IMR-90 (cell line): ENCODE measurements at places on chromosomes 7 and 10.
A peak's percentile ranks its signal among the peaks of the same experiment; 100 is the strongest.

- H3K36me3 ChIP-seq: no peaks in the 10 kb centered on the region
- peaks cover 2% of the 10 kb centered on the region for H3K4me1 ChIP-seq
- DNase-seq: peak; percentile 26
- H3K4me3 ChIP-seq: no peak overlapping the region
- peaks cover 2% of the 10 kb centered on the region; the same call in 1 of the 2 replicates for H3K27me3 ChIP-seq
Measured at GRCh38 chr10:88522715-88523114, 60.4 kb downstream of the RNLS start.

DNA sequence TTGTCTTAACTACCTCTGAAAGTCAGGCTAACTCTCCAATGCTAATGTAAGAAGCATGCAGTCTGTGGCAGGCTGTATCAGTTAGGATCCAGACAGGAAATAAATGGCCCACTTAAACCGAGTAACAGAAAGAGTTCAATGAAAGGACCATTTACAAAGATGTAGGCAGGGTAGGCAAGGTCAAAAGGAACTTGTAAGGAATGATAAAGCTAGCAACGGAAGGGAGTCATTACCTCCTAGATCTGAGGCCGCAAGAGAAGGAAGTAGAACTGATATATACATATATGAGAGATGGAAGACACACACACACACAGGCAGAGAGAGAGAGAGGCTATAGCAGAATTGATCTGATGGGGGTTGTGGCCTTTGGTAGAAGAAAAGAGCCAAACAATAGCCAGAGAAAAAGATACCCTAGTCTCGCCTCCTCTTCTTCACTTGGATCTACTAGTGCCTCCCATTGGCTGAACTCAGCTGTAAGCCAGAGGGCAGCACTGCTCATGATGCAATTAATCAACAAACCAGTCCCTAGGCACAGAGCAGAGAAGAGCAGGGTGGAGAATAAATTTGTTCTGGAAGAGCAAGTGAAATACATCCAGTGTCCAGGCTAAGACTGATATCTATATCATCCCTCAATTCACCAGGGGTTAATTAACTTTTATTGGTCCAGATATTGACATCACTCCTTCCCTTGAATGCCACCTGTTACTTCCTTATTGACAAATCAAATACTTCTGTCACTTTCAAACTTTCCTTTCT lies 91.2 kb downstream of the LSMEM1 start:
- H3K27ac ChIP-seq: no peak overlapping the region
- H3K4me1 ChIP-seq: no peaks in the 10 kb centered on the region
- H3K27me3 ChIP-seq: no peaks in the 10 kb centered on the region
- DNase-seq: no peak
- no peaks in the 10 kb centered on the region for H3K36me3 ChIP-seq

GRCh38 chr7:86091369-86091768 lies 552.3 kb upstream of the GRM3 start:
- no peaks in the 10 kb centered on the region for H3K4me1 ChIP-seq
- DNase-seq: no peak
- H3K27ac ChIP-seq: no peak overlapping the region
- H3K27me3 ChIP-seq: no peaks in the 10 kb centered on the region

DNA sequence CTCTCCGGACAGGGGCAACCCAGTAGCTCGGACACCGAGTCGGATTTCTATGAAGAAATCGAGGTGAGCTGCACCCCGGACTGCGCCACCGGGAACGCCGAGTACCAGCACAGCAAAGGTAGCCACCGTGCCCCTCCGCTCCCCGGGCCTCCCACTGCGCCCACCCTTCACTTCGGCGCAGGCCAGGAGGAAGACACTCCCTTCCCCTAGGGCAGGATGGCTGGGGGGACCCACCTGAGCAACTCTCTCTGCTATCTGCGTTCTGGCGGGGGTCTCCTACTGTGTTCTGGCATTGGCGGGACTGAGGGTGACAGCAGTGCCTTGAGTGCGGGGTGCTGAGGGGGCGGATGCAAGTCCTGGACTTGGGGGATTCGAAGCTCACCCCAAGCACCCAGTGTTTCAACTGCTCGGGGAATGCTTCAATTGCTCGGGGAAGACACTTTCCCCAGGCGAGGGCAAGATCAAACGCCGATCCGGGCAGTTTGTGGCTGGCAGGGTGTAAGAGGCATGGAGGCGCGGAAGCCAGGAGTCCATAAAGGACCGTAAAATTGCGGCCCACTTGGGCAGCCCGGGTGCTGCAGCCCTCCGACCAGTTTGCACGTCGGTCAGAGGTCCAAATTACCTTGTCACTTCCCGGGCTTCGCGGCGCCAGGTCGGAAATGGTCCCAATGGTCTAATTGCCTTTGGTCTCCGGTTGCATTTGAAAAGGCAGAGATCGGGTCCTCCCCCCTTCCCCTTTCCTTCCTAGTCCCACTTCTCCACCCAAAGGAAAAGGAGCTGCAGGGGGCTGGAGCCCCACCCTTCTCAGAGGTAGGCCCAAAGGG lies 950 bp downstream of the EVX1 start:
- no peak for DNase-seq
- peaks cover 100% of the 10 kb centered on the region for H3K27me3 ChIP-seq
- H3K4me3 ChIP-seq: no peak overlapping the region

- no peaks in the 10 kb centered on the region for H3K36me3 ChIP-seq
- DNase-seq: peak; percentile 51
- no peak overlapping the region for H3K27ac ChIP-seq
- H3K4me3 ChIP-seq: no peak overlapping the region
- no peaks in the 10 kb centered on the region for H3K27me3 ChIP-seq
Measured at GRCh38 chr7:31735991-31736982, 49.3 kb downstream of the PPP1R17 start.

GRCh38 chr7:73954181-73954580 lies 73.8 kb upstream of the ELN start:
- peaks cover 1% of the 10 kb centered on the region; the same call in 1 of the 2 replicates for H3K27me3 ChIP-seq
- no peak for DNase-seq
- no peak overlapping the region for H3K4me3 ChIP-seq
- no peaks in the 10 kb centered on the region for H3K4me1 ChIP-seq

- H3K4me3 ChIP-seq: no peak overlapping the region
- H3K36me3 ChIP-seq: no peaks in the 10 kb centered on the region
- no peak for DNase-seq
- H3K27ac ChIP-seq: no peak overlapping the region
- H3K4me1 ChIP-seq: no peaks in the 10 kb centered on the region
Measured at GRCh38 chr7:95989301-95989700, 216.9 kb downstream of the DYNC1I1 start.

DNA sequence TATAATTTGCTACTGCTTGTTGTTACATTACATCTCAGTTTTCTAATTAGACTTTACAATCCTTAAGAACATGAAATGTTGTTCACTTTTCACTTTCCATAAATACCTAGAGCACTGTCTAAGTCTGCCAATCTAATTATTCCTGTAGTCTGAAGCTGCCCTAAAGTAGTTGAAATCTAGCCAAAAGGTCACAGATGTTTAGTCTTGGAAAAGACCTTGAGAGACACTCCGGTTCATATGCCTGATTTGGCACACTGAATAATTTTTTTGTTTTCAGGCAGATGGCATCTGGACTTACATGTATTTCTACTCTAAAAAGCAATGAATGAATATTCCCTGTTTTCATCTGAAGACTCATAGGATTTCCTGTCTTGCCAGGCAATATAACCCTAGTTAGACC lies 359.1 kb downstream of the ANKRD7 start:
- no peak overlapping the region for H3K4me3 ChIP-seq
- no peaks in the 10 kb centered on the region for H3K27me3 ChIP-seq
- DNase-seq: no peak
- H3K36me3 ChIP-seq: no peaks in the 10 kb centered on the region

- H3K4me3 ChIP-seq: no peak overlapping the region
- H3K27me3 ChIP-seq: no peaks in the 10 kb centered on the region
- no peak for DNase-seq
- H3K4me1 ChIP-seq: no peaks in the 10 kb centered on the region
- H3K27ac ChIP-seq: no peak overlapping the region
- H3K36me3 ChIP-seq: no peaks in the 10 kb centered on the region
Measured at GRCh38 chr7:156101355-156101754, 289.1 kb upstream of the SHH start.

DNA sequence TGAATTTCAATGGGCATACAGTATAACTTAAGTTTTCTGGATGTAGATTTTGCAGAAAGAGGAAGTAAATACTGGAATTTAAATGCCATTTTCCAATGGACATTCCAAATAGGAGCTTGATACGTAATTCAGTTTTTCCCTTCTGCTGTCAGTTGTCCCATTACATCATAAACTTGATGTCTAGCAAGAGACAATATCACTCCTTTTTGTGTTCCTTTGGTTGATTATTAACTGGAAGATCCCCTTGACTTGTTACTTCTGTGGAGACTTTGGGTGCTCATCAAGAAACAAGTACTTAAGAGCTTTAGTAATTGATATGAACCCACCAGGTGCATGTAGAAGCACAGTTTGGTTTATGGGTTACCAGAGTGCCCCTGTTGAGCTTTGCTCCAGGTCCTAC lies 116.1 kb downstream of the ST7 start:
- H3K4me1 ChIP-seq: no peaks in the 10 kb centered on the region; the same call in 1 of the 2 replicates
- H3K27ac ChIP-seq: no peak overlapping the region
- no peak overlapping the region for H3K4me3 ChIP-seq
- H3K27me3 ChIP-seq: no peaks in the 10 kb centered on the region
- H3K36me3 ChIP-seq: no peaks in the 10 kb centered on the region

DNA sequence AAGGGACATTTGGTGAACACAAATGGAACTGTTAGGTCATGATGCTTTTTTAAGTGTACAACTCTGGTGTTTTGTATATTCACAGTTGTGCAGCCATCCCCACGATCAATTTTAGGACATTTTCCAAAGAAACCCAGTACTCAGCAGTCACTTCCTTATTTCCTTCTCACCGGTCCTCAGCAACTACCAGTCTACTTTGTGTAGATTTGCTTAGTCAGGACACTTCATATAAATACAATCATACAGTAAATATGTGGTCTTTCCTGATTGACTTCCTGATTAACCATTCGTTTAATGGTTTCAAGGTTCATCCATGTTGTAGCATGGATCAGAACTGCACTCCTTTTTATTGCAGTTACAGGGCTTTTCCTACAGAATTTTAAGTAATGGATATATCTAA lies 14.4 kb downstream of the SGPL1 start:
- H3K36me3 ChIP-seq: peaks cover 5% of the 10 kb centered on the region
- H3K27me3 ChIP-seq: no peaks in the 10 kb centered on the region
- peaks cover 26% of the 10 kb centered on the region for H3K4me1 ChIP-seq
- no peak overlapping the region for H3K4me3 ChIP-seq
- H3K27ac ChIP-seq: no peak overlapping the region

DNA sequence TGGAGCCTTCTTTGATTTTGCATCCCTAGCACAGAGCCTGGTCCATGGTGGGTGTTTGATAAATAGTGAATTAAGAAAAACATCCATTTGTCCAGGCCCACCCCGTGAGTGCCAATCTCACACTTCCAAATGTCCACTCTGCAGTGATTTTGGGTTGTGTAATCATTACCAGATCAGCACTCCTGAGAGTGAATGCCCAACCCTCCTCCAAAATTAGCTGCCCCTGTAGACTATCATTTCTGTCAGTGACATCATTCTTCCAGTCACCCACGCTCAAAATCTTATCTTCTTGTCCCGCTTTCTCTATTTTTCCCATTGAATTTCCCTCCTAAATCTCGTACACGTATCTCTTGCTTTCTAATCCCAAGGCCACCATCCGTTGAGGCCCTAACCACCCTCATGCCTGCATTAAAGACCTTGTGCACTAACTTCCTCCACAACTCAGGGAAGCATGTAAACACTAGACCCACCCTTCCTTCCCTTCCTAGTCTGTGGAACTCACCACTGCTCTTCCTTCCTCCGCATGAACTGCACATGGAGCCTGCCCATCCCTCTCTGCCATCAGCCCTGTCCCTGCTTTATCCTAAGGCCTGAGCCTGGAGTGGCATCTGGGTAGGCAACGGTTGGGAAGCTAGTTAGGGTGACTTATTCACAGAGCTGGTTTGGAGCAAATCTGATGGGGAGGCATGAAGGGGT lies 32.8 kb downstream of the PIK3AP1 start:
- no peak overlapping the region for H3K27ac ChIP-seq
- DNase-seq: no peak
- no peak overlapping the region for H3K4me3 ChIP-seq
- no peaks in the 10 kb centered on the region for H3K36me3 ChIP-seq
- H3K27me3 ChIP-seq: no peaks in the 10 kb centered on the region
- peaks cover 8% of the 10 kb centered on the region for H3K4me1 ChIP-seq

DNA sequence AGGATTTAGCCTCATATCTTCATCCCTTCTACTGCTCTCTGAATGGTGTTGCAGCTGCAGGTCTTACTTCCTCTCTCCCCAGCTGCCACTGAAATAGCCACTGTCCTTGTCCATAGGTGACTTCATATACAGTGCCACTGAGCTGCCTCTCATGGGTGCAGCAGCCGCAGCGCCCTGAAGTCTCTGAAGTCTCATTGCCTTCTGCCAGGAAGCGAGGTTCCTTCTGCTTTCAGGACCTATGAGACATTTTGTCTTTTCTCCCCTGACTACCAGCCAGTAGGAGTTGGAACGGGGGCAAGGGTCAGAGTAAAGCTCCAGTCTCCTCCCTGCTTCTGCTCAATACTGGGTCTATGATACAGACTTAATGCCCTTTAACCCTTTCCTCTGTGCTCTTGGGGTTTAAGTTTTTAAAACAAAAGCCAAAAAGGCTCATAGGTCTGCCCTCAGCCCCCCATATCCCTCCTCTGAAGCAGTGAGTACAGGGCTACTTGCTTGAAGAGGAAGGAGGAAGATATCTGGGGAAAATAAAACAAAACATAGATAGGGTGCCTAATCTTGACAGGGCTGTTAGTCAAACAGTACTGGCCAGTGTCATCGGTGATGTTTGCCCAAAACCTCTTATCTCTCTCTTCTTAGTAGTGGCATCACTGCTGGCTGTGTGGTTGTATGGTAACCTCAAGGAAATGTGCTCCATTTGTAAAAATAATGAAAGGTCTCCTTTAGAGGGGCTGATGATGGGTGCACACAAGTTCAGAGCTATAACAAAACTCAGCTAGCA lies 7.1 kb downstream of the PLCE1 start:
- H3K27ac ChIP-seq: no peak overlapping the region
- no peaks in the 10 kb centered on the region; the same call in none of the 2 replicates for H3K4me1 ChIP-seq
- no peak for DNase-seq

DNA sequence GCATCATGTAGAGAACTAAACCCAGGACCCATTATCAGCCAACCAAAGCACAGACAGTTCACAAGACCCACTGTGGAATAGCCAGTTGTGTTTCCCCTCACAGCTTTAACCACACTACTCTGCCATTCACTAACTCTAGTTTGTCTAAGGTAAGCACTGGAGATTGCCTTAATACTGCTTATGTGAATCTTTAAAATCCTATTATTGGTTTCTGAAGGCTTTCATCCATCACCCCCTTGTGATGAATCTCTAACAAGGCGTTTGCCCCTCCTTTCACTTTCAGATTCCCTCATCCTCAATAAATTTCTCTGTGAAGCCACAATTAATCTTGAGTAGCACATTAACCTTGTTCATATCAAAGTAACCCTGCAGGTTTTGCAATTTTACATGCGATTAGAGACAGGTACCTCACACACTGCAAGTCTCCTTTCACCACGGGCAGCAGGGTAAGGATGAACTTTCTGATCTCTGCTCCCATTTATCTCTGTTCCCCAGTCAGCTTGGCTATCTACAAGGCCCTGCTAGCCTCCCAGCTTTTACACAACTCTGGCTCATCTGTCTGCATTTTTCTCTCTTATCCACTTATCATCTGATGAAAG lies 785.6 kb downstream of the REEP3 start:
- H3K4me3 ChIP-seq: no peak overlapping the region
- DNase-seq: no peak
- no peaks in the 10 kb centered on the region for H3K36me3 ChIP-seq
- no peak overlapping the region for H3K27ac ChIP-seq
- H3K27me3 ChIP-seq: no peaks in the 10 kb centered on the region
